ENCODE measurements at places on chromosomes 2 and 18.

- no peak for ATAC-seq
Observed at GRCh38 chr2:232567721-232568120, 17.2 kb downstream of the EIF4E2 start.

- ATAC-seq: no peak
Observed at GRCh38 chr2:241901500-241902351, 32.2 kb downstream of the RTP5 start.

DNA sequence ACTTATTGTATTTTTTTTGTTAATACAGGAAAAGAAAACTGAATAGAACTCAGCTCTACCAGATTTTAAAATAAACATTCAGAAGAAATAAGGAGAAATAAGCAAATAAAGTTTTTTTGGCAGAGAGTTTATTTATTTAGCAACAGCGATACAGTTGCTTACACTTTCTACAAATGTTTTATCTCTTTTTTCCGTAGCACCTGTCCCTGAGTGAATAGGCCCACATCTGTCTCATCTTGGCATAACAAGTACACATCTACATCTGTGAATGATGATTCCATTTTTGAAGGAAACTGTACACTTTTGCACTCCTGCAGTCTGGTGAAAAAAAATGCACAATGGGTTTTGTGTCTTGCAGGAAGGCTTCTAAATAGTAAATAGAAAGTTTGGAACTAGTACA lies 783.6 kb upstream of the ZEB2 start:
- ATAC-seq: no peak

GRCh38 chr2:62857139-62857931 lies 151.8 kb downstream of the EHBP1 start:
- no peak for ATAC-seq

DNA sequence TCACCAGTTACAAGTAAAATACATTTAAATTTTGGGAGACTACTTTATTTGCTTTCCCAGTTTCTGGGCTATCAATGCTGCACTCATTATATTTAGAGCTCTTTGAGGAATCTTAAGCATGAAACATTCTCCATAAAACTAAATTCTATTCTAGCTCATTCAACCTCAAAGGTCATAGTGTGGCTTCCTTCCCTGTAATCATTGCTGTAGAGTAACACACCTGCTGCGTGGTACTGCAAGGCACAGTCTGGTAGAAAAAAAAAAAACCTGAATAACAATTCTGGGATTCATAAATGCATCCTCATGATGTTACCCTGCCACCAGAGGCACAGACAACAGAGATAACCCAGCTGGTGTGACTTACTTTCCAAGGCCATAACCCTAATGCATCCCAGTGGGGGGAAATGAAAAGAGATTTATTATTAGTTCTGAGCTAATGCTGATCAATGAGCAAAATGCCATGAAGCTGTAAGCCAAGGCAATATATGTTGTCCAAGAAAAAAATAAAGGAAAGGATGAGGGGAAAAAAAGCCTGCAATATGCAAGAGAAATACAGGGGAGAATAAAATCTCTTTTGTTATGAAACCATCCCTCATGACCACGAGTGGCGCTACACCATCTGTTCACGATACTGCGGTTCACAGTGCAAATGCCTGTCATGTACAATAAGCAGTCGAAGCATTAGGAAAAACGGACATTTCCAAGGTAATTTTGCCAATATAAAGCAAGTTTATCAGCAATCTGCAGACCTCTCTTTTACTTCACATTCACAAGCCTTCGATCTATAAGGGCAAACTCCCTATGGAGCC lies 1481.6 kb upstream of the PIK3C3 start:
- ATAC-seq: no peak

- no peak for ATAC-seq
Observed at GRCh38 chr2:22854588-22854987, 530.4 kb upstream of the KLHL29 start.

DNA sequence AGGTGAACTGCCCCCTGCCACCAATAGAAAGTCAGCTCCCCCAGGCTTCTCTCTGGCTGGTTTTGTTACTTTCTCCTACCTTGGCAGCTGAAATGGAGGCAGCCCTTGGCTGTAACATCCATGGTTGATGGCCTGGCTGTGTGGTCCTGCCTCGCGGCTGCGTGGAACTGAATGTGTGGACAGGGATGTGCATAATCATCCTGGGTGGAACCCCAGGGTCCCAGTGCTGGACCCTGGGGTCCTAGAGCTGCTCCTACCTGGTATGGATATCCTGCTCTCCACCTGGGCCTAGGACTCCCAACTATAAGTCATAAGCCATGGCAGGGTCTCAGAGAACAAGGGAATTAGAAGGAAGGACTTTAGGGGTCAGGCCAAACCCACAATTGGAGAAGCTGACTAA lies 93.5 kb downstream of the CAPN13 start:
- no peak for ATAC-seq

GRCh38 chr2:239378021-239378917 lies 22.6 kb downstream of the HDAC4 start:
- no peak for ATAC-seq

DNA sequence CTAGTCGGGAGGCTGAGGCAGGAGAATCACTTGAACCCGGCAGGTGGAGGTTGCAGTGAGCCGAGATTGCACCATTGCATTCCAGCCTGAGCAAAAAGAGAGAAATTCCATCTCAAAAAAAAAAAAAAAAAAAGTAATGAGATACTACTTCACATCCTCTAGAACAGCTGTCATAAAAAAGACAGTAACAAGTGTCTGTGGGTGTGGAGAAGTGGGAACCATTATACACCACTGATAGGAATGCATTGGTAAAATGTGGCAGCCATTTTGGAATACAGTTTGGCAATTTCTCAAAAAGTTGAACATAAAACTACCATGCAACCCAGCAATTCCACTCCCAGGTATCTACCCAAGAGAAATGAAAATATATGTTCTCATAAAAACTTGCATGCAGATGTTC lies 166.6 kb downstream of the GREB1L start:
- ATAC-seq: no peak

DNA sequence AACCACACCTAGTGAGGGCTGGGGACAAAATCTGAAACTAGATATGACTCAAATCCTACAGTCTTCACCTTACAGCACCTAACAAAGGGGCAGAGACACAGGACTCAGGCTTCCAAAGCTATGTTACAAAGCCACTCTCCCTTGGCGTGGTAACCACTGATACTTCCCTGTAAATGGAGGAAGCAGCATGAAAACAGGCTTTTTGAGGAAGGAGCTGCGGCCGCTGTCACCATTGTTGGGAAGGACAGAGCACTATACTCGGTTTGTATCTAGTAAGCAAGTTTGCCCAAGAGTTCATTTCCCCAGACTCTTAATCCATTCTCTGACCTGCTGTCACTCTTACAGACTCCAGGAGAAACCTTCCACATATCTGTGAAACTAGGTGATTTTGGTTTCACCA lies 60.3 kb downstream of the LONRF2 start:
- ATAC-seq: no peak

DNA sequence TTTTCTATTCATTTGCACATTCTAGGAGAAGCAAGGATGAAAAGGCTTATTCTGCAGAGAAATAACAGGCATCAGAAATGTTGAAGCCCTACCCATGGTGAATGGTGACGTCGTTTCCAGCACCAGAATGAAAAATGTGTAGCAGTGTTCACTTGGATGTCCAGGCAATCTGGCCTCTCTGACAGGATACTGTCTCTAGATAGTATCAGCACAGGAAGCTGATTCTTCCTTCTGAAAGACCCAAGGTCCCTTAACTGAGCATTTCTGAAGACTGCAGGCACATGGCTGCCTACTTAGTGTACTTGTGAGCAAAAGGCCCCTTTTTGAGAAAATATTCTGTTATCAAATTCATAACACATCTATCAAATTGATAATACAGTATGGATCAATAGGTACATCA lies 234.1 kb downstream of the XIRP2 start:
- ATAC-seq: no peak

GRCh38 chr2:26174691-26175465 lies 2.0 kb downstream of the GAREM2 start:
- no peak for ATAC-seq

DNA sequence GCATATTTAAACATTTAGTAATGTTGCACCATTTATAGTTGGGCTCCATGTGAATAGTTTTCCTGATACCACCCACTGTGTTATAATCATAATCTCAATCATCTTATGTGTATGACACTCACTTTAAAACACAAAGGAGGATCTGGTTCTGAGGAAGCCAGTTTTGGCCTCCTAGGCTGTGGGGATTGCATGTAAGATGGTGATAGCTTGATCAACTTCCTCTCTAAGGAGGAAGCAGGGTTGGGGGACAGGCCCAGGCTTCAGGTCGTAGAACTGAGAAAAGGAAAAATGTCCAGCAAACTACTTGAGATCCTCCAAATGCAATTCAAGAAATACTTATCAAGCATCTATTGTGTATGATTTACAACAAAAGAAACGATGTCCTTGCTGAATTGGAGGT lies 4.9 kb upstream of the PPM1B start:
- ATAC-seq: no peak

DNA sequence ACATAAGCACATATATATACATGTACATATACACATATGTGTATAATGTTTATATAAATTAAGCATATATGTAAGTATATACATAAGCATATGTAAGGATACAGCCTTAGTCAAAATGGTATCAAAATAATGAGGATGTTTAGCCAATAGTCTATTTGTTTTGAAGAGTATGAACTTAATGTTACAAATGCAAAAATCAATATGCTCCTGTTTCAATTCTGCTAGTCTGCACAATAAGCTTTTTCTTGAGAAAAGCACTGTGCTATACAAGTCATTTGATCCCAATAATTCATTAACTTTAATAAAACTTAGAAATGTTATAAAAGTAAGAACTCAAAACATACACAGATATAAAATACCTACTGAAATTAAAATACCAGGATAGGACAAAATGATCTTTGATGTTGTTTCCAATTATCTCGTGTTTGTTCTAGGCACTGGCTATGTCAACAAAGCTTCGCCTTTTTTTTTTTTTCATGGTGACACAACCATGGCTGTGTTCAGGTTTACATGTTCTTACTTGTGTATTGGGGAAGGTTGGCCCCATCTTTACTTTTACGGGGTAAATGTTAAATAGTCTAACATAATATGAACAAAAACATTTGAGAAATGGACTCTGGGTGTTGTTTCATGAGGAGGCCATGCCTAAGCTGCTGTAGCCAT lies 271.1 kb upstream of the CDH19 start:
- ATAC-seq: no peak

DNA sequence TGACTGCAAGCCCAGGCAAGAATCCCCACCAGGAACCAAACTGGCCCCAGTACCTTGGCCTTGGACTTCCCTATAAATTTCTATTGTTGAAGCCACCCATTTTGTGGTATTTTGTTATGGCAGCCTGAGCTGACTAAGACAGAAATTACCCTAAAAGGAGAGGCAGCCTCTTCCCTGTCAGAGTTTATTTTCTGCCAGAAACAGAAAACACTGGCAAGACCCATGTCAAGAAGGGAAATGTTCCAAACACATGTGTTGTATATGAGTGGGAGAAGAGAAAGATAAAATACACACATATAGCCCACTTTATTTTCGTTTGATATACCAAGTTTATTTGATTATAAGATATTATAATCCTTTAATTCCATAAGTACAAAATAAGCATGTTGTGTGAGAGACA lies 225.1 kb upstream of the FSHR start:
- ATAC-seq: no peak

GRCh38 chr2:98730707-98731040 lies 258 bp downstream of the MGAT4A start:
- peak; percentile 73 for ATAC-seq

DNA sequence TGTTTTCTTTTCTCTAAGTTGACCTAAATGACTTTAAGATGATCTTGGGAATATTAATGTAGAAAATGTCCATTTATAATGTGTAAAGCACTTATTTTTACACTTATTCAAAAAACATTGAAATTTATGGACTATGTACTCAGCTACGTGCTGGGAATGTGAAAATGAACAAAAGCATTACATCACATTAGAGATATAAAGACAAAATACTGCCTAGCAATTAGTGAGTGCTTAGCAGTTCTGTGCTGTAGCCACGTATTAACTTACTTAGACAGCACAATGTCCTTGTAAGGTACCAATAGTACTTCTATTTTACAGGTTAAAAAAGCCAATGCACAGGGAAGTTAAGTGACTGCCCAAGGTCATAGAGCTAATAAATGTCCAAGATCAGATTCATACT lies 103.8 kb upstream of the TTN start:
- ATAC-seq: no peak

GRCh38 chr18:63999871-64000270 lies 30.0 kb downstream of the SERPINB8 start:
- ATAC-seq: no peak

DNA sequence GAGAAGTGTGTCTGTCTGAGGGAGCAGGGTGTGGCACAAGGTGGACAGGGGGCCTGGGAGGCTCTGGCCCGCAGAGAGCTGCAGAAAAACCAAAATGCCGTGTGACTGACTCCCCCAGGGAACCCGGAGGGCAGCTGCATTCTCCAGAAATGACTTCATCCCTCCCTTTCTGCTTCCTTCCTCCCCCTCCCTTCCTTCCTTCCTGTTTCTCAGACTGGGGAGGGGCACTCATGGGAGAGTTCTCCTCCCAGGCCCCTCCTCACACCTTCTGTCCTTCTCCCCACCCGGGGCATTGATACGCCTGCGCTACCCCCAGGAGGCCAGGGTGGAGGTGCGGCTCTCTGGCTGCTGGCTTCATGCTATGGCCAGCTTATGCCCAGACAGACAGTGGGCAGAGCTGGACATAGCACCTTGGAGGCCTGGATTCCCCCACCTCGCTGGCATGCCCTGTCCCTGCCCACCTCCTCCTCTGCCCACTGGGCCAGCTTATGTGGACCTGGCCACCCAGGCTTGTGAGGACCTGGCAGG lies 8.2 kb upstream of the GPR17 start:
- peak; percentile 65 for ATAC-seq

GRCh38 chr2:47302308-47302707 lies 100.6 kb upstream of the MSH2 start:
- ATAC-seq: no peak

- ATAC-seq: no peak
Observed at GRCh38 chr2:7438855-7439254, 521.6 kb downstream of the RNF144A start.

DNA sequence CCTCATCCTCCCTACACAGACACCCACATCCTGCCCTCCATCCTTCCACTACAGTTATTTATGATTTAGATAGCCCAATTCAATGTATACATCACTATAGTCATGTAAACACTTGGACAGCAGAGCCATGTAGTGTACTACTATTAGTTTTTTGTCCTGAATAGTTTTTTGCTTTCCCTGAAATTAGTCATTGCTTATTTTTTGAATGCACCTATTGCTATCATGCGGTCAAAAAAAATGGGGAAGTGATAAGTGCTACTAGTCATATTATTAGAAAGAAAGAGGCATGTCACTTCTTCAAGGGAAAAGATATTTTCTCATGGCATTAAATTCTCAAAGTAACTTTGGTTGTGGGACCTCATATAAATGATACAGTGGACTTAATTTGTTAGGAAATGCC lies 6.8 kb upstream of the GREB1 start:
- ATAC-seq: no peak

GRCh38 chr2:10520154-10520553 lies 72.0 kb upstream of the ODC1 start:
- ATAC-seq: no peak

GRCh38 chr2:144461308-144461766 lies 58.6 kb downstream of the ZEB2 start:
- peak; percentile 52 for ATAC-seq

GRCh38 chr2:165274698-165275097 lies 35.5 kb downstream of the SCN2A start:
- ATAC-seq: no peak

GRCh38 chr2:28408764-28409599 lies 16.3 kb downstream of the FOSL2 start:
- no peak for ATAC-seq

GRCh38 chr2:224569654-224570053 lies 15.5 kb downstream of the CUL3 start:
- no peak for ATAC-seq

Measured in SK-N-SH treated with all-trans-retinoic acid at 6 μM for 48 hours (cell line).